Caudate nucleus (tissue), 63 donors: ENCODE measurements at places on chromosomes 4 and X.

- no peak for DNase-seq
Observed at GRCh38 chr4:7648544-7649395, 214.0 kb upstream of the PSAPL1 start.

DNA sequence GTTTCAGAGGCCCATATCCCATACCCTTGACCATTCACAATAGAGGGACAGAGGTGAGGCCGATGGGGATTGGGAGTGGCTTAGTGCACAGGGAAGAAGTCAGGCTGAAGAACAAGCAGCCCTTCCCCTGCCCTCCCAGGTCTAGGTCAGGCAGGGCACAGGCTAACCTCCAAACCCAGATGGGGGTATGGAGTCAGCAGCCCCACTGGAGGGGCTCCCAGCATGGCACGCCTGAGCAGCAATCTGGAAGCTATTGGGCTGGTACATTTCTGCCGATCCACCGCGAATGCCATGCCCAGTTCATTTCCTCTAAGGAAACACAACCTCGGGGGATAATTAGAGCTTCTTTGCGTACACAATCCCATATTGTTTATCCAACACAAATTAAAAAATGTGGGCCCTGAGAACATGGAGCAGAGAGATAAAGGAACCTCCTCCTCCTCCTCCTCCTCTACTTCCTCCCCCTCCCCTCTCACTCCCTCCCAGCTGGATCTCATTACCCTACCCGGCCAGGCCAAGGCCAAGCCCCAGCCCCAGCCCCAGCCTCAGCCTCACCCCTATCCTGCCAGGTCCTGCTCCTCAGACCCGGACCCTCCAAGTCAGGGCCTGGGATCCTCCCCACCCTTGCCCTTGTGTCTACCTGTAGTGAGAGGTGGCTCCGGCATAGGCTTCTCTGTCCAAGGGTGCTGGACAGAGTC lies 83.0 kb downstream of the PJA1 start:
- no peak for DNase-seq

DNA sequence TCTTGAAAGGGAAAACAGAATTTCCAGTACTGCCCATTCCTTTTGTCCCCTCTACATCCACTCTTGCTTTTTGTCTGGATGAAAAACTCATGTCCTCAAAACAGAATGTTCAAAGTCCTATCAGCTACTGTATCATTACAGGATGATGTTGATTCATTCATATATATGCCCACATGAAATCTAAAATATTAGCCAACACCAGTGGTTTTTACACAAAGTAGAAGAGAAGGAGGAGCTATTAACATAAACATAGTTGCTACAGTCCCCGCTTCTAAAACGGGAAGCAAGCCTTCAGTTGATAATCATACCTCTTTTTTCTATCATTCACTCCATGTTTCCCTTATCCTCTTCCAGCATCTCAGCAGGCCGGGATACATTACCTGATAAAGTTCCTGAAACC lies 7.7 kb upstream of the THOC2 start:
- no peak for DNase-seq

DNA sequence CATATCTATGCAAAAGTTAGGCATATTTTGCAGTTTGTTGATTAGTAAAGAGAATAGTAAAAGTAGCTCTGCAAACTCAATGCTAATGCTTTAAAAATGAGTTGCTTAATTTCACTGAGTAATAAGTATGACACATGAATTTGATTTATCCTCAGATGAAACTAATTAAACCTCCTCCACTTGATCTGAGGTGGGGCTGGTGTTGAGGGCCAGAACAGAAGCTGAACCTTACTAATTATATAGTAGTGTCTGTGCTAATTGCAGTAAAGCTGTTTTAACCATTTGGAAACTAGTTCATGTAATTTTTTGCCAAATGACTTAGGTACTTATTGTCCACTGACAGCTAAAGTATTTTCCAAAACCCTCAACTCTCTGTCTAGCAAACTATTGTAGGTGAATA lies 7.7 kb upstream of the PGAM4 start:
- no peak for DNase-seq

GRCh38 chr4:121973816-121974215 lies 22.0 kb upstream of the TRPC3 start:
- DNase-seq, result no peak

- no peak for DNase-seq
Observed at GRCh38 chr4:78953769-78954666, 14.8 kb upstream of the PAQR3 start.

DNA sequence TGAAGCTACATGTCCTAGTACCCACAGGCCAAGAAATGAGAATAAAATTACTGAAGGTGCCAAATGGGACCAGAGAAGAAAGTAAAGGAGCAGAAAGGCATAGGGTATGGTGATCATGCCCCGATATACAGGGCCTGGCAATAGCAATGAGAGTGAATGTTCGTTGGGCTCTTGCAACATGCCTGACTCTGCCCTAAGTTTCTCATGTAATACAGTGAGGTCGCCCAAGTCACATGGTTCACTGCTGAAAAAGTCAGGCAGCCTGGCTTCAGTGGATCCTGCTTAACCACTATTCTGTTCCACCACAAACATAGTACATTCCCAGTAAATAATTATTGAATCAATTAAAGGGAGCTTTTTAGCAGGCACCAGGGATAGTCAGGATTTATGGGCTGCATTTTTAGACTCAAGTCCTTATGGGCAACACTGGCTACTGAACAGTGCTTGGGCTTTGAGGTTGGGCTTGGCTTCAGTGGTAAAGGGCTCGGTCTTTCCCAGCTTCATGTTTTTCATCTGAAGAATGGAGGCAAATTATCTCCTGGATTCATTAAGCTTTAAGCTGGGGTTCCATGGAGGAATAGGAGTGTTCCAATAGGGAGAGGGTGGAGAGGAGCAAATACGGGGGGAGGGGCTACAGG lies 67.1 kb upstream of the ZNF518B start:
- no peak for DNase-seq

DNA sequence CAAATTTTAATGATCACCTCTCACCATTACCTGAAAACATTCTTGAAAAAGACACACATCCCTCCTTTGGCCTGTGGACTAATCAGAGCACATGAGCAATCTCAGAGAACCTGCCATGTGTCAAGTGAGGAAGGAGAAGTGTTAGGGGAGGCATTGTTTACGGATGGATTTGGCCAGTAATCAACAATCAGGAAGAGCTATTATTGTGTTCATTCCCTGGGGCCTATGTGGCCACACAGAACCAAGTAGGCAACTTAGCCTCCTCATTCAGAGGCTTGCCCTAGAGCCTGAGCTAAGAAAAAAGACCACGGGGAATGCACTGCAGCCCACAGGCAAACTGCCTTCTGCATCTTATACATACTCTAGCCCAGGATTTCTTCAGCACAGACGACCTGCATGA lies 40.6 kb upstream of the DOCK11 start:
- no peak for DNase-seq

DNA sequence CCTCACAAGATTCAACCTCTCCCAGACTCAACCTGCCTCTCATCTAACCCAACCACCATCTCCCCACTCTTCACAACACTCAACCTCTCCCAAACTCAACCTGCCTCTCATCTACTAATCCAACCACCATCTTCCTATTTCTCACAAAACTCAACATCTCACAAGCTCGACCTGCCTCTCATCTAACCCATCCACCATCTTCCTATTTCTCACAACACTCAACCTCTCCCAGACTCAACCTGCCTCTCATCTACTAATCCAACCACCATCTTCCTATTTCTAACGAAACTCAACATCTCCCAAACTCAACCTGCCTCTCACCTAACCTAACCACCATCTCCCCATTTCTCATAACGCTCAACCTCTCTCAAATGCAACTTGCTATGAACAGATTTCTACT lies 29.8 kb downstream of the FAT1 start:
- no peak for DNase-seq

- DNase-seq, result no peak
Observed at GRCh38 chrX:317424-318067, 1.1 kb downstream of the GTPBP6 start.

GRCh38 chr4:173230062-173230461 lies 61.5 kb downstream of the GALNT7 start:
- DNase-seq, result no peak
